ENCODE measurements at places on chromosomes 1 and 21.

DNA sequence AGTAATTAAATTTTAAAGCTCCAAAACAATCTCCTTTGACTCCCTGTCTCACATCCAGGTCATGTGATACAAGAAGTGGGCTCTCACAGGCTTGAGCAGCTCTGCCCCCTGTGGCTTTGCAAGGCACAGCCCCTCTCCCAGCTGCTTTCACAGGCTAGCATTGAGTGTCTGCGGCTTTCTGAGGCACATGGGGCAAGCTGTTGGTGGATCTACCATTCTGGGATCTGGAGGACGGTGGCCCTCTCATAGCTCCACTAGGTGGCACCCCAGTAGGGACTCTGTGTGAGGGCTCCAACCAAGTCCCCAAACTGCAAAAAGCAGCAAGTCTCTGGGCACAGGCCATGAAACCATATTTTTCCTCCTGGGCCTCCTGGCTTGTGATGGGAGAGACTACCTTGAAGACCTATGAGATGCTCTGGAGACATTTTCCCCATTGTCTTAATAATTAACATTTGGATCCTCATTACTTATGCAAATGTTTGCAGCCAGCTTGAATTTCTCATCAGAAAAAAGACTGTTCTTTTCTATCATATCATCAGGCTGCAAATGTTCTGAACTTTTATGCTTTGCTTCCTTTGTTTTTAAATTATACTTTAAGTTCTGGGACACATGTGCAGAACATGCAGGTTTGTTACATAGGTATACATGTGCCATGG, 554.1 kb upstream of the OLFM3 start:
- peak; percentile 22 for DNase-seq

- DNase-seq, result no peak
These were observed 73.6 kb downstream of the RGS13 start for GRCh38 chr1:192709544-192709943.

- no peak for DNase-seq
These were observed 183.9 kb upstream of the SGIP1 start for GRCh38 chr1:66350001-66350547.

- no peak for DNase-seq
These were observed 10.1 kb upstream of the SPSB1 start for GRCh38 chr1:9282696-9282955.

- DNase-seq, result no peak
These were observed 1.0 kb downstream of the ALDH4A1 start for GRCh38 chr1:18901147-18901951.

DNA sequence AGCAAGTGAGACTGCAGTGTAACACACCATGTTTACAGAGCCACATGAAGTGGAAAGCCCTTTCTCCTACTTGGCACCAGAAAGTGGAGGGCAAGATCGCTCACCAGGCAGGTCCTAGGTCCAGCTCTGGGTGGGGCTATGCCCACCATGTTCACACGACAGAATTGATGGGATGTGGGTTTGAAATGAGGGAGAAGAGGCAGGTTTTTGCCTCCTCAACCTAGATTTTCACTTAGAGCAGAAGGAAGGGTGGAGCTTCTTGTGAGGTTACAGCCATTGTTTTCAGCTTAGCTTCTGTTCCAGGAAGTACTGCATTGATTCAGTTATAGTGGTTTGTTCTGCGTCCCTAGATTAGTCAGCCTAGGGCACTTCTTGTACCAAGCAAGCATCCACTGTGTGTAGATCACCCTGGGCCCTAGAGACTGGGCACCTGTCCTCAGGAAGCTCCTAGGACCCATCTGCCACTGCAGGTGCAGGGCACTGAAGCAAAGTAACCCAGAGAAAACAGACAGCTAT, 2.3 kb downstream of the CD53 start:
- no peak for DNase-seq

DNA sequence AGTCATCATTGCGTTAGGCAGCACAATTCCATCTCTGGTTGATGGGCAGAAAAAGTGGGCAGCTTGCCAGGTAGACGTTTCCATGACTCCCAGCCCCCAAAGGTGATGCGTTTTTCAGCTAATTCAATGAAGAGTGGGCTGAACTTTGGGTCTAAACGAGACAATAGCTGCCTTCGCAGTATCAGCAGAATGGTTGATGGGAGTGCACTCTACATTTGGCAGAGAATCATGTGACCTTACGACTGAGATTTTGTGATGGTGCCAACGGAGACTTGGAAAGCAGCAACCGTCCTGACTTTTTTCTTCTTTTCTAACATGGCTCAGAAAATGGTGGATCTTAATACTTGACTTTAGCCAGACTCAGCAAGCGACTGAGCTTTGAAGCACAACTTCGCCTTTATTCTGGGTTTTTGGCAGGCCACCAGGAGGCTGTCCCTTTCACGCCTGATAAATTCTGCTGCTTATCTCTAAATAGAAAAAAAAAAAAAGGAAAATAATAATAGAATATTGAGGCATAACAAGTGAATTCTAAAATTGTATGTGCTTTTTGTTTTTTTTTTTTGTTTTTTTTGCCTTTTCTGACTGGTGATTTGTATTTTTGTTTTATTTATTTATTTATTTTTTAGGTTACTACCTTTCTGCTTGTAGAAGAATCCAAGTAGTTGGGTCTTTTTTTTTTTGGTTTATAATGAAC, 804.8 kb downstream of the USP25 start:
- DNase-seq, result peak; percentile 70

- DNase-seq, result no peak
These were observed 5.1 kb downstream of the HDGF start for GRCh38 chr1:156746406-156746727.

- DNase-seq, result no peak
These were observed 1.1 kb downstream of the TSPAN2 start for GRCh38 chr1:115088115-115088778.

GRCh38 chr1:48701445-48701844, 75.2 kb downstream of the BEND5 start:
- no peak for DNase-seq

DNA sequence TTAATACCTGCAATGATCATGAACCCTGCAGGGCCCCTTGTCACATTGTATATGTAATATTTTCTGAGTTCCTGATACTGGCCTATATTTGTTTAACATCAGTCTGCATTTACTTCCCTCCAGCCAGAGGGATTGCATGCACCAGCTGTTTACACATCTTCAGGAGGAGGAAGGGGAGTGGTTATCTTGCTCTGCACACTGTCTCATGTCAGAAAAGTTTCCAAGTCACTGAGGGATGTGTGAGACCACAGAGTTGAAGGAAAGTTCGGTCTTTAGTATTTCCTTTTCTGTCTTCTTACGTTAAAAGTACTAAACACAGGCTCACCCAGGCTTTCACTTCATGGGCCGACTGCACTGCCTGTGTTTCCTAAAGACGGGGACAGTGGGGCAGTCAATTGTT, 574.1 kb downstream of the LMO4 start:
- DNase-seq, result peak; percentile 17

DNA sequence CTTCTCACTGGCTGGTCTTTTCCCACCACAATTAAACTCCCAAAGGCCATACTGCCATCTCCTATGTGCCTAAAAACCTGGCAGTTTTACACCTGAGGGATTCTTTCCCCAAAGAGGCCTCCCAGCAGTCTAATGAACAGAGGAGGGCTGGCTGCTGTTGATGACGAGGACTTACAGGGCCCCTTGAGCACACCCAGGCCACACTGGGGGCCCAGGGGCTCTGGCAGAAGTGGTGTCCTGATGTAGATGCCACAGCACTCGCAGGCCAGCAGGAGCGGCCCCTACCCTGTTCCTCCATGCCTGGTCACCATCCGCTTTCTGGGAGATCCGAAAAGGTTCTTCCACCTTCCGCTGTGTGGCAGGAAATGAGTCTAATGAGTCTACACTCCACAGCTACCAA, 24.2 kb downstream of the POFUT2 start:
- DNase-seq, result no peak
